ENCODE measurements at places on chromosomes 5 and 9.
A peak's percentile ranks its signal among the peaks of the same experiment; 100 is the strongest.

GRCh38 chr5:124869426-124870033 is 123.1 kb upstream of the ZNF608 start:
- no peak for DNase-seq

DNA sequence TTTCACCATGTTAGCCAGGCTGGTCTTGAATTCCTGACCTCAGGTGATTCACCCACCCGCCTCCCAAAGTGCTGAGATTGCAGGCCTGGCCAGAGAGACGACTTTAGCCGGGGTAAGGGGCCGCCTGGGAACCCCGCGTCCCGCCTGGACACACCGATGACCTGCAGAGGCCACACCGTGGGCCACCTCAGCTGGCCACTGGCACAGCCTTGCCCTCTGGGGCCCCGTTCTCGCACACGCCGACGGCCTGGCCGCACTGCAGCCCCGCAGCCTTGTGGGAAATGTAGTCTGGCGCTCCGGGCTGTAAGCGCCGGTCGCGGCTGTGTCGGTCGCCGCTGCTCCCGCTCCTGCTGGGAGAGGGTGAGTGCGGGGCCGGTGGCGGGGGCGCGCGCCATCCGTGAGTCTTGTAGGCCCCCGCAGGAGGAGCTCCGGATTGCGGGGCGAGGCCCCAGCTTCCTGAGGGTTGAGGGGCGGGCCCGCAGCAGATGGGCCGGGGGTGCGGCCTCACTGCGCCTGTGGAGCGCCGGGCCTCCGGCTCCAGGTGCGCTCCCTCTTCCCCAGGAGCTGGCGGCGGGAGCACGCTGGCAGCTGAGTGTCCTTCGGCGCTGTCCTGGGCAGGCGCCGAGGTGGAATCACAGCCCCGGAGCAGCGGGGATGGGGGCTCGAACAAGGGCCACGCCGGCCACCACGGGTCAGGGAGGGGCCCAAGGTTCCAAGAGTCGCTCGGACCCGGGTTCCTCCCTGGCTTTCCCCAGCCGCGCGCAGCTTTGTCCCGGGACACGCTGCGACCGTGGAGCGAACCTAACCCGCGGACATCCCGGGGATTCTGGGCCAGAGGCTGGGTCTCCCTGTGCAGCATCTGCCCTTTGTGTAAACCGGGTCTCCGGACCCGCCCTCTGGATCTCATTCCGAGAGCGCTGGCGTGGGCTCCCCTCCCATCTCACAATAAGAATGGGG is at the start of gene ZFP2:
ZFP2 (plus strand) TSS at position 299 of the 957 bp plus-strand sequence. CDS start 35,401 bp downstream, outside the sequence.
- no peak for DNase-seq

DNA sequence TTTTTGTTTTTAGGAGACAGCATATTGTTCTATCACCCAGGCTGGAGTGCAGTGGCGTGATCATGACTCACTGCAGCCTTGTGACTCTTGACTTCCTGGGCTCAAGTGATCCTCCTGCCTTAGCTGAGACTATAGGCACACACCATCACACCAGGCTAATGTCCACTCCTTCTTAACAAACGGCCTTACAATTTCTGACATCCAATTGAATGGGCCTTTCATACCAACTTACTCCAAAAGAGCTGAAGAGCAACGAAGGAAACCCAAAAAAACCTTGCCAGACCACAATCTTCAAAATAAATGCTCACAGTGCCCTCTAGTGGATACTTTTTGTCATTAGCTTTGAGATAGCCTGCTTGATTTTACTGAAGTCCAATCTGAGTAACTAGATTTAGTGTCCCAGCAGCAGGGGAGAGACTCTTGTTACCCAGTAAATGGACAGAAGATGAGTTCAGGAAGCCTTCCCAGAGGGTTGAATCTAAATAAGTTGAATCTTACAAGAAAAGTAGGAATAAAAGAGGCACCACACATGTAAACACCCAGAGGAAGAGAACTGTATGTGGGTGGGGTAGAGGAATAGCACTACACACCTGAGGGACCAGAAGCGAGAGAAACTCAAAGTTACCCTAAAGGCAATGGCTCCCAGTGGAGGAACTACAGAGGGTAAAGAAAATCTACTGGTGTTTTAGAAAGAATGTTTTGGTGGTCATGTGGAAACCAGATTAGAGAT is 9.3 kb downstream of the ZNF622 start:
- DNase-seq: no peak

DNA sequence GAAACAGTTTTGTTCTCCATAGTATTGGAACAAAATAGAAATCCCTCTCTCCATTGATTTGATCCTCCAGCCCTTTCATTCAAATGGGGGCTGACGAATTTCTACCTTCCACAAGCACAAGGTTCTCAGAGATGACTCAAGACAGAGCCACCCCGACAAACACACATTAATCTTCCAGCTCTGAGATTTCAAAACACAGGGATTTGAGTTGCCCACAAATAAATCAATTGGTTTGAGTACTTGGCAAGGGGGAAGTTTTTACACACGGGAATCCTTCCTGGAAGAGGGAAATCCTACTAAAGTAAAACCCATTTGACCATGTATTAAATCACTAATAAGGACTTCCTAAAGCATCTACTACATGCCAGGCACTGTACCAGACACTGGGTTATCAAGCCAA is 5.4 kb downstream of the ADRA1B start:
- no peak for DNase-seq

DNA sequence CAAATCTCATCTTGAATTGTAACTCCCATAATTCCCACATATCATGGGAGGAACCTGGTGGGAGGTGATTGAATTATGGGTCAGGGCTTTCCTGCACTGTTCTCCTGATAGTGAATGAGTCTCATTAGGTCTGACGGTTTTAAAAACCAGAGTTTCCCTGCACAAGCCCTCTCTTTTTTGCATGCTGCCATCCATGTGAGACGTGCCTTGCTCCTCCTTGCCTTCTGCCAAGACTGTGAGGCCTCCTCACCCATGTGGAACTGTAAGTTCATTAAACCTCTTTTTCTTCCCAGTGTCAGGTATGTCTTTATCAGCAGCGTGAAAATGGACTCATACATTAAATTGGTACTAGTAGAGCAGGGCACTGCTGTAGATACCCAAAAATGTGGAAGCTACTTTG is 22.4 kb upstream of the KDM4C start:
- no peak for DNase-seq

DNA sequence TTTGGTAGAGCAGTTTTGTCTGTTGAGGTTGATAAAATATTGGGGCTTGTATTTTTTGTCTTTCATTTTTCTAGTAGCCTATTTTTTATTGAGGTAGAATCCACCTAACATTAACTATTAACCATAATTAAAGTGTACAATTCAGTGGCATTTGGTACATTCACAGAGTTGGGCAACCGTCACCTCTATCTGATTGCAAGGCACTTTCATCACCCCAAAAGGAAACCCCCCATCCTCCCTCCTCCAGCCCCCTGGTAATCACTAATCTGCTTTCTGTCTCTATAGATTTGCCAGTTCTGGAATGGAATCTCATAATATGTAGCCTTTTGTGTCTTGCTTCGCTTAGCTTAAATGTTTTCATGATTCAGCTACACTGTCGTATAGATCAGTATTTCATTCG is 55.5 kb upstream of the DMRT3 start:
- no peak for DNase-seq

DNA sequence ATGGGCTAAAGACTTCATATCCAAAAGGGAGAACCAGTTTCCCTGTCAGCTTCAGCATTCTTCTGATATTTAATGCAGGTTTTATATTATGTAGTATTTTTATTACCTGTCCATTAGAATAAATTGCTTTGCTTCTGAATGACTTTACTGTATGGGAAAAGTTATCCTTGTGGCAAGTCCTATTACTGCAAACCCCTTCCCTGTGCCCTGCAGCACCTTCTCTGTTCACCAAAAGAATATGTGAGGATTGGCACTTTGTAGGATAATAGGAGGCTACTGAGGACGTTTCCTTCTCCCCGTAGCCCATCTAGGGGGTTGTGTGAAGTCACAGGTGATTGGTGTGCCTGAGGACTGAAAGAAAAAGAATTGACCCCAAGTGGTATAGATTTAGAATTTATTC is 296.1 kb downstream of the KDM4C start:
- no peak for DNase-seq

GRCh38 chr5:178421699-178422399 is 168.3 kb downstream of the COL23A1 start:
- DNase-seq: no peak

GRCh38 chr5:118703241-118703640 is 285.1 kb downstream of the DTWD2 start:
- no peak for DNase-seq

DNA sequence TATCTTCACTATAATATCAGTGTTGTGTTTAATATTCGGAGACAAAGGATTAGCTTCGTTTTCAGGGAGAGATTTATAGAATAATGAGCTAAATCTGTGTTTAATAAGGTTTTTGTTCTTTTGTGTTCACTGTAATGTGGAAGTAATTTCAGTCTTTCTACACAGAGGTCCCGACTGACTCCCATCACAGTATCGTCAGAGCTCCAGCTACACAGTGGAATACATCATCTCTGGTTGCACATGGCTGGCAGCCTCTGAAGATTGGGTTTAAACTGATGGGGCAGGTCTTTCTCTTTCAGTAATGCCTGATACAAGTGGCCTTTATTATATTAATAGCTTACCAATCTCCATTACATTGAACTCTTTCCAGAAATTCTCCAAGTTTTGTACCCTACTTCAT is 736.7 kb upstream of the RIOK2 start:
- no peak for DNase-seq

DNA sequence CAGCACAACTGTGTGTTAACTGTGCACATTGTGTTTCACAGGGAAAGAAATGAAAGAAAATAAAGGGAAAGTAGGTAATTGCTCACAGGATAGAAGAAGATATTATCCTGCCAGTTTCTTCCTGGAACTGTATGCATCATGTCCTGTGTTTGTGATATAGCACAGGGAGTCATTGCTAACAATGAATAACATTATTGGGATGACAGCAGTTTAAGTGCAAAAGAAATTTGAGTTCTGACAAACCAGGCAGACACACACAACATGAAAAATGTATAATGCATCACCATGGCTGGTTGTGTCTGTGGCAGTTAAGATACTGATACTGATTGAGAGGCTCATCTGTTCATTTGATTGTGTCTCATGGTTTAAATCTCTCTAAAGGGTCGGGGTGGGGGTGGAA is 145.4 kb downstream of the SPATA31D1 start:
- no peak for DNase-seq

- peak; percentile 31 for DNase-seq
Observed at GRCh38 chr9:68560071-68560844, 19.6 kb upstream of the TMEM252 start.

DNA sequence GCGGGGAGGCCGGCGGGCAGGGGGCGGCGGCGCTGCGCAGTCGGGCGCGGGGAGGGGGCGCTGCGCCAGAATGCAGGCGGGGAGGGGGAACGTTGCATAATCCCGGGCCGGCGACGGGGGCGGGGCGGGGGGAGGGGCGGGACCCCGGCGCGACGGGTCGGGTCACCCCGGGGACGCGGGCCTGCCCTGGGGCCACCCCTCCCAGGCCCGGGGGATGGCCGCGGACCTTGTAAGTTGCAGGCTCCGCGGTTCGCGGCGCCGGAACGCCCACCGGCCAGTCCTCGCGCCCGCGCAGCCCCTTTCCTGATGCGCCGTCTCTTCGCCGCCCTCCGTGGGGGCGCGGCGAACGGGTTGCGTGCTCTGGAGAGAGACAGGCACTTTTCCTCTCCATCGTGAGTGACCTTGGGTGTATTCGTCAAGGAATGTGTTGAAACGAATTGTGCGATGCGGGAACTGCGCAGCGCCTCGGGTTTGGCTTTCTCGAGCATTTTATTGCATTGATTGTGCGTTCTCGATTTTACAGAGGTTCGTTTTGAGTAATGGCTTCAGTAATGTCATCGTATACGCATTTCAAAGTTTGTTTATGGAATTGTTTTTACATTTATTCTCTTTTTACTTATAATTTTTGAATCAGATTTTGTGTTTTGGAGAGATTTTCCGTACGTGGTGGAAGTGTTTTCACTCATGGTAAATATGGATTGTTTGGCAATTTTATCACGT is 802 bp downstream of the SPIN1 start:
- peak; percentile 37 for DNase-seq

DNA sequence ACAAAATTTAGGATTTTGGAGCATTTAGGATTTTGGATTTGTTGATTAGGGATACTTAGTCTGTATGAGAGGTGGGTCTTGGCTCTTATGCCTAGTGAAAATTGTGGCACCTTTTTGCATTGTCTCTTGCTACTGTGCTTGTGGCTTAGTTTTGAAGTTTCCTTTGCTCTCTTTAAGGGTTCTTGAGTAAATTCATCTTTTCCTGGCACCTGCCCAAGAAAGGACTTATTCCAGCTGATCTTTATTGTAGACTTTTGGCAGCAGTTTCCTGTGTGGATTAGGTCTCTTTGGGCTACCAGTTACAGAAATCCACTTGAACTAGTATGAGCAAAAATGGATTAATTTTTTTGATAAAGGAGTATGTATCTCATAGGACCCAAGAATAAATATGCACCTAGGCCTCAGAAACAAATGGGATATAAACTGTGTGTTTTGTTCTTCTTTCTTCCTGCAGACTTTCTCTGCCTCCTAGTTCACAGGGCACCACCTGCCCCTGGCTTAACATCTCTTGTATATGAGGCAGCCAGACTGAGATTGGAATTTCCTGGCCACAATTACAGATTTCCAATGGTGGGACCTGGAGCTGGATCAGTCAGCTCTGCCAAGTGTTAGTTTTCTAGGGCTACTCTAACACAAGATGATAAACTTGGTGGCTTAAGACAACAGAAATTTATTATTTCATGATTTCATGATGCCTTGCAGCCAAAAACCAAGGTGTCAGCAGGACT is 44.6 kb downstream of the FOCAD start:
- DNase-seq: no peak

GRCh38 chr9:137739371-137740309 is 120.8 kb downstream of the EHMT1 start:
- DNase-seq: no peak

GRCh38 chr9:80811003-80811402 is 878.3 kb downstream of the TLE1 start:
- DNase-seq: no peak

GRCh38 chr9:114499528-114499927 is 5.7 kb downstream of the WHRN start:
- DNase-seq: no peak

All from activated T-helper 1 cell treated with anti-CD3 and anti-CD28 coated beads, Interleukin-12 subunit alpha, Interleukin-12 subunit beta, Interleukin-2, Interleukin-4 antibody, amounts not matched to agents 30 ng/mL and 10 ng/mL and 1 ng/mL, durations not matched to agents 14 hours and 24 hours and 36 hours (primary cell).